ENCODE measurements at places on chromosomes 1 and 21.
A peak's percentile ranks its signal among the peaks of the same experiment; 100 is the strongest.

GRCh38 chr1:26542771-26543451 is 13.3 kb downstream of the RPS6KA1 start:
- H3K4me1 ChIP-seq: peaks cover 87% of the 10 kb centered on the region
- DNase-seq: no peak
- H3K27ac ChIP-seq: peak overlapping the region; percentile 95
- H3K27me3 ChIP-seq: no peaks in the 10 kb centered on the region
- peak overlapping the region; percentile 76 for H3K4me3 ChIP-seq

GRCh38 chr1:173411835-173412742 is 65.0 kb upstream of the PRDX6 start:
- H3K4me1 ChIP-seq: peaks cover 20% of the 10 kb centered on the region
- peaks cover 3% of the 10 kb centered on the region for H3K36me3 ChIP-seq
- H3K4me3 ChIP-seq: no peak overlapping the region
- DNase-seq: no peak

DNA sequence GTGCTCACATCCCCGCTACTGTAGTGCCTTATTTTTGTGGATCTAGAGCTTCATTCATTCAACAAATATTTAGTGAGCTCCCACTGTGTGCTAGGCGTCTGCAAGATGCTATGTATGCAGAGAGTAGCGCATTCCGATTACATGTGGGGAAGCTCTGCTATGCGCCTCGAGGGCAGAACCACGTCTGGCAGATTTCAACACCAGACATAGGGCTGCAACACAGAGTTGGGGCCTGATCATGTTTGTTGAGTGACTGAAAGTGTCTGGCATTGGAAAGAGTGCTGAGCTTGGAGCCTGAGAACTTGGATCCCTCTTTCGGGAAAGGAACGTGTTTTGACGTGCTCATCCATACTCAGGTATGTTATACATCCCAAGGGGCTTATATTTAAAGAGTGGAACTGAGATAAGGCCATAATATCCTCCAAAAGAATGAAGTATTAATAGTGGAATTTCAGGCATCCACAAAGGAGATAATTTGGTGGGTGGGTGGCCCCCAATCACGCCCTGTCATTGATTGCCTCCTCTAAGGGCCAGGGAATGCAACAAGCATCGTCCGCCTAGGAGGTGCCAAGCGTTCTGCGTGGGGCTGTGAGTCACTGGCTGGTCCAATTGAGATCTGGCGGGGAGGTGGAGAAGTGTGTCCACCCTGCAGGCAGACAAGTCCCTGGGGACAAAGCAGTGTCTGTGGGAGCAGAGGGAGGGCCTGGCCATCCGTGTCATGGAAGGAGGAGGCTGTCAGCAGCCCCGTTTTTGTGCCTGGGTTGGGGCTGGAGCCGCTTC is 62.8 kb upstream of the ZBTB40 start:
- H3K4me3 ChIP-seq: no peak overlapping the region
- no peak for DNase-seq
- peaks cover 7% of the 10 kb centered on the region for H3K27me3 ChIP-seq
- H3K4me1 ChIP-seq: no peaks in the 10 kb centered on the region
- no peaks in the 10 kb centered on the region for H3K36me3 ChIP-seq

DNA sequence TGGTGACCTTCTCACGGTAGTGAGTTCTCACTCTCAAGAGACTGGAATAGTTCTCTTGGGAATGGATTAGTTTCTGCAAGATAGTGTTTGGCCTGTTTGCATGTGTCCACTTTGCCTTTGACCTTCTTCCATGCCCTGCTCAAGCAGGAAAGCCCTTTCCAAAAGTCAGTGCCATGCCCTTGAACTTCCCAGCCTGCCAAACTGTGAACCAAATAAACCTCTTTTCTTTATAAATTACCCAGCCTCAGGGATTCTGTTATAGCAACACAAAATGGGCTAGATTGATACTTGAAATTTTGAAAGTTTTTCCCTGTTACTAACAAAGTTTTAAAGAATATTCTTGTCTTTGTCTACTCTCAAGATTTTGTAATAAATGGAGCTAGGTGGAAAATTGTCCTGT is 139.6 kb downstream of the SLC35F3 start:
- H3K4me1 ChIP-seq: no peaks in the 10 kb centered on the region
- H3K27ac ChIP-seq: no peak overlapping the region
- DNase-seq: no peak
- no peaks in the 10 kb centered on the region for H3K36me3 ChIP-seq

DNA sequence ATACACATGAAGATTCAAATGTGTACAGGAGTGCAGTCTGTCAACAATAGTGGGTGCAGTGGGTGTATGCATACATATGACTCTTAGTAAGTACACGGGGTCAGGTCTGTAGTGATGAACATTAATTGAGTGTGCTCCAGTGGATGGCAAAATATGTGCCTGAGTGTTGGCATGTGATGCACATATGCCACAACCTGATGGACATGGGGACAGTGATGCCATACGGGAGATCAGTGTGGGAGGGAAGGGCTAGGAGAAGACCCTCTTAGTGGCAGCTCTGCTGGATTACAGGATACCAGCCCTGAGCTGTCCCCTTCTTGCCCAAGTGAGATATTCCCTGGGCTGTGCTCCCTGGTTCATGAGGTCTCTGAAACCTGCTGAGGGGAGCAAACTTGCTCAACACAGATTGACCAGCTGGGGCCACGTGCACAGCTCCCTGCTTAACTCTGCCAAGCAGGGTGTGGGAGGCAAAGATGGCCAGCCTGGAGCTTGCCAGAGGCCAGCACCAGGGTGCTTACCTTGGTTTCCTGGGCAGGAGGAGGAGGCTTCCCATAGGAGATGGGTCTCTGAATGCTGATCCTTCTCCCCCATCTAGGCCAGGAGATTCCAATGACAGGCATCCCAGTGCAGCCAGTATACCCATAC is 2.2 kb downstream of the SHISA4 start:
- no peak overlapping the region for H3K27ac ChIP-seq
- DNase-seq: no peak
- H3K4me3 ChIP-seq: no peak overlapping the region
- no peaks in the 10 kb centered on the region for H3K36me3 ChIP-seq

- no peaks in the 10 kb centered on the region for H3K4me1 ChIP-seq
- no peak for DNase-seq
- no peak overlapping the region for H3K27ac ChIP-seq
- H3K27me3 ChIP-seq: no peaks in the 10 kb centered on the region
- H3K4me3 ChIP-seq: no peak overlapping the region
- peaks cover 10% of the 10 kb centered on the region for H3K36me3 ChIP-seq
These were observed 25.4 kb downstream of the LDLRAD2 start for GRCh38 chr1:21837476-21837875.

DNA sequence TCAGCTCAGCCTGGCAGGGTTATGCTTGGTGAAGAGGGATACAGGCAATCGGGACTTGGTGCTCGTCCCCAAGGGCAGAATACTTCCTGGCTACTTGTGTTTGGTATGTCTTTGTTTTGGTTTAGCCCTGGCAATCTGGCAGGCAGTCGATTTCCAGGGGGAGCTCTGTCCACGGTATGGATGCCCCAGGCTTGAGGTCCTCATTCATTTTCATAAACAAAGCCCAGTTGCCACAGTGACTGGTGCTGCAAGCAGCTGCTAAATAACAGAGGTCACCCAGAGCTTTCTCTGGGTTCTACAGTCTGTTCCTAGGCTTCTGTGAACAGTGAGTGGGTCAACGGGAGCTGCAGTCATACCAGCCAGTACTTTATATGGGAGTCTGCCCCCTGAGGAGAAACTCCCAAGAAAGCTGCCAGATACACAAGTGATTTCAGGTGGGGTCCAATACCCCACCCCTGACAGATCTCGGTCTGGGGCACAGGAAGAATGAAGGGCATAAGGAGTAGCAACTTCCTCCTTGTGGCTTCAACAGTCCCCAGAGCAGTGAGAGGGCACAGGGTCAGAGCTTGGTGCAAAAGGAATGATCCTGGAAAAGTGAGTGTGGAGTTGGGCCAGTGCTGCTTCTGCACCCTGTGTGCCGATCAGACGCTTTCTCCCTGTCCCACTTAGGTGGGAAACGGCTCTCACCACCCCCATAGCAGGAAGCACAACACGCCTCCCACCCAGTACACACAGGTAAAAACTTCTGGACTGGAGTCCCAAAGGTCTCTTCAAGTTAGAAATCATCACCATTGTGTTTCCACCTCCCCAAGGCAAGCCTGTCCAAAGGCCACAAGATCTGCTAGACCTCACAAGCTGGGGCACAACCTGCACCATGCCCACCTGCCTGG is 55.5 kb downstream of the TGFBR3 start:
- no peaks in the 10 kb centered on the region for H3K36me3 ChIP-seq
- DNase-seq: no peak
- no peaks in the 10 kb centered on the region for H3K27me3 ChIP-seq

- no peak overlapping the region for H3K27ac ChIP-seq
- DNase-seq: no peak
- no peaks in the 10 kb centered on the region for H3K4me1 ChIP-seq
These were observed 40.2 kb downstream of the RASAL2 start for GRCh38 chr1:178134061-178134460.

DNA sequence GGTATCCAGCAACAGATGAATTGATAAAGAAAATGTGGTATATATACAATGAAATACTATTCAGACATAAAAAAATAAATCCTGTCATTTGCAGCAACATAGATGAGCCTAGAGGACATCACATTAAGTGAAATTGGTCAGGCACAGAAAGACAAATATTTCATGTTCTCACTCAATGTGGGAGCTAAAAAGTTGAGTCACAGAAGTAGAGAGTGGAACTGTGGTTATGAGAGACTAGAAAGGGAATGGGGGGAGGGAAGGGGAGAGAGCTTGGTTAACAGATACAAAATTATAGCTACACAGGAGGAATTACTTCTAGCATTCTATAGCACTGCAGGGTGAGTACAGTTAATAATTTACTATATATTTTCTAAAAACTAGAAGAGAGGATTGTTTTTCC is 37.1 kb upstream of the SERPINC1 start:
- H3K27ac ChIP-seq: peak overlapping the region; percentile 59
- H3K4me3 ChIP-seq: no peak overlapping the region
- H3K4me1 ChIP-seq: peaks cover 24% of the 10 kb centered on the region
- H3K36me3 ChIP-seq: peaks cover 35% of the 10 kb centered on the region
- no peaks in the 10 kb centered on the region for H3K27me3 ChIP-seq

DNA sequence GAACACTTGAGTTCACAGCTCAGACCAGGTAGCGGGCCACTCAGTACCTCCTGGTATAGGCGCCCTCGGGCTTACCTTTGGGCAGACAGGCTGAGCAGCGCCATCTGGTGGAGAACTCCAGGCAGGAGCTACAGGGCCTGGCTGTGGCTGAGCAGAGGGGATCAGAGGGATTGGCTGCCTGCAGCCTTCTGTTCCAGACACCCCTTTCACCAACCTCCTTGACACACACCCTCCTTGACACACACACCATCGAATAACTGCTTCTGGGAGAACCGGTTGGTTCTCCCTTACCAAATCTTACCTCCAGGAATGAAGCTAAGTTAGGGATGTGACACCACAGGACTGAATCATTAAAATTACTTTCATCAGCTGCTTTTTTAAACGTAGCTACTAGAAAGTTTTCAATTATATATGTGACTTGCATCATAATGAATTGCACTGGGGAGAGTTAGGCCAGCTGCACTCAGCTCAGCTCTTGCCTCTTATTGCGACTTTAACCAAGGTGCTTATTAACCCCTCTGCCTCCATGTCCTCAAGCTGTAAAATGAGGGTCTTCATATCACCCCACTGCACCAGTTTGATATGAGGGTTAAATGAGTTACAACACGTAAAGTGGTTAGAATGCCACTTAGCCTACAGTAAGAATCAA is 6.6 kb downstream of the LIN28A start:
- H3K27me3 ChIP-seq: peaks cover 54% of the 10 kb centered on the region
- no peaks in the 10 kb centered on the region for H3K4me1 ChIP-seq

- no peak overlapping the region for H3K4me3 ChIP-seq
- DNase-seq: no peak
- no peaks in the 10 kb centered on the region for H3K4me1 ChIP-seq
- H3K27me3 ChIP-seq: peaks cover 27% of the 10 kb centered on the region
- no peaks in the 10 kb centered on the region for H3K36me3 ChIP-seq
These were observed 2.5 kb downstream of the PBX1 start for GRCh38 chr1:164561472-164561871.

DNA sequence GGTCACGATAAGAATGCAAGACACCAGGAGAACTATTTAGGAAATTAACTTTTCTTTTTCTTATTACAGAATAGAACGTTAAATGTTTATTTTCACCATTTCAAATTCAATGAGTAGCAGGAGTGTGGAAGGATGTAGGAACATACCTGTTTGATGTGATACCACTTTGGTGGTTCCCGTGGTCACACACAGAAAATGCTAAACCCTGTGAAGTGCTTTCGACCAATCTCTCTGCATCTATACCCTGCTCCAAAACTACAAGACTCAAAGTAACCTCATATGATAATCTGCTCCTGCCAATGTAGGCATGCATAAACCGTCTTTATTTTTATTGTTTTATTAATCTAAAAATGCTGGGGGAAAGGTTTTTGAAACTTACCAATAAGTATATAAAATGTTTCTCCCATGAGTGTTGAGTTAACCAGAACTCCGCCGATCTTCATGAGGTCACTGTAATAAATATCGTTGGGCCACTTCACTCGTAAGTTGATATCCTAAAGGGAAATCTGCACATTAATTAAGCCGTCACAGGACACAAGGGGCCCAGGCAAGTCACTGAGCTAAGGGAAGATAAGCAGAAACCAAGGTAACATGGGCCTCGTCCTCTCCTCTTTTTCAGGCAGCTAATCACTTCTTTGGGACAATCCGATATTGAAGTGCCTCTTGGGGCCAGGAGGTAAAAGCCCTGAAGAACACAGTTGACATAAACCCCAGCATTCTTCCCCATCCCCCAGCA is 60.6 kb downstream of the SIM2 start:
- no peak overlapping the region for H3K27ac ChIP-seq
- DNase-seq: no peak
- no peaks in the 10 kb centered on the region for H3K27me3 ChIP-seq
- H3K4me1 ChIP-seq: no peaks in the 10 kb centered on the region
- H3K36me3 ChIP-seq: no peaks in the 10 kb centered on the region

GRCh38 chr1:83060651-83061390 is 938.1 kb downstream of the TTLL7 start:
- no peaks in the 10 kb centered on the region for H3K36me3 ChIP-seq
- H3K27ac ChIP-seq: no peak overlapping the region
- peaks cover 4% of the 10 kb centered on the region for H3K4me1 ChIP-seq
- H3K27me3 ChIP-seq: no peaks in the 10 kb centered on the region
- no peak overlapping the region for H3K4me3 ChIP-seq
- DNase-seq: no peak

DNA sequence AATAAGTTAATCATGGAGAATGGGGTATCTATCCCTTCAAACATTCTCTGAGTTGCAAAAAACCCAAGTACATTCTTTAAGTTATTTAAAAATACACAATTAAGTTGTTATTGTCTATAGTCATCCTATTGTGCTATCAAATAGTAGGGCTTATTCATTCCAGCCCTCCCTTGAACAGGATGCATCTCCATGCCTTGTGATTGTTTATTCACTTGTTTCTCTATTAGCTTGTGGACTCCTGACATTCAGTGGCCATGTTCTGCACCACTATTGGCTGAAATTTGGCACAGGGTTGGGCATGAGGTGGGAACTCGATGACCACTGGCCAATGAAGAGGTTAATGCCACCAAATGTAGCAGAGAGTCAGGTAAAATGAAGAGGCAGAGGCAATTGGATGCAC is 272.8 kb downstream of the TNR start:
- H3K4me3 ChIP-seq: no peak overlapping the region
- no peaks in the 10 kb centered on the region for H3K36me3 ChIP-seq
- H3K27ac ChIP-seq: no peak overlapping the region
- peaks cover 12% of the 10 kb centered on the region for H3K27me3 ChIP-seq
- H3K4me1 ChIP-seq: no peaks in the 10 kb centered on the region

- peaks cover 6% of the 10 kb centered on the region for H3K27me3 ChIP-seq
- peaks cover 6% of the 10 kb centered on the region for H3K36me3 ChIP-seq
- DNase-seq: no peak
- no peak overlapping the region for H3K27ac ChIP-seq
- H3K4me3 ChIP-seq: no peak overlapping the region
- peaks cover 7% of the 10 kb centered on the region for H3K4me1 ChIP-seq
These were observed 34.0 kb downstream of the MAP3K7CL start for GRCh38 chr21:29164323-29164942.
